ENCODE measurements at places on chromosomes 3 and 15.

DNA sequence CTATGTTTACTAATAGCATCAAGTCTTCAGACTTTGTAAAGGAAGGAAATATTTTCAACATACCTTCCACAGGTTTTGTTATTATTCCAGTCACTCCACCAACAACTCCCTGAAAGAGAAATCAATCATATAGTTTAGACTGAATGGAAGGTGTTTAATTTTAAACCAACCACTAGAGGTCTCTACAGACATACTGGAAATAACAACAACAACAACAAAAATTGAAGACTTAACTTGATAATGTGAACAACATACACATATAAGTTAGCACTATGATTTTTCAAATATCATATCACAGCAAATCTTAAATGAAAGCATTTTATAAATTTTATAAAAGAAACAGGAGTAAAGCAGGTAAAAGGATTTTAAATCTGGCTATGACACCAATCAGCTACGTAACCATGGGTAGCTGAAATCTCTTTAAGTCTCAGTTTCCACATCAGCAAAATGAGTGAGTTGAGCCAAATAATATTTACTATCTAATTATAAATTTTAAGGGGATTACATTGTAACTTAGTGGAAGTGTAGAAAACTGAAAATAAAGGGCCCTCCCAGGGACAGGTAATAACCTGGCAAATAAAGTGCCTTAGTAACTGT lies 188.2 kb downstream of the VPS13C start:
- peak; percentile 32 for DNase-seq

GRCh38 chr15:81296673-81297072 lies 27.3 kb downstream of the STARD5 start:
- no peak for DNase-seq

DNA sequence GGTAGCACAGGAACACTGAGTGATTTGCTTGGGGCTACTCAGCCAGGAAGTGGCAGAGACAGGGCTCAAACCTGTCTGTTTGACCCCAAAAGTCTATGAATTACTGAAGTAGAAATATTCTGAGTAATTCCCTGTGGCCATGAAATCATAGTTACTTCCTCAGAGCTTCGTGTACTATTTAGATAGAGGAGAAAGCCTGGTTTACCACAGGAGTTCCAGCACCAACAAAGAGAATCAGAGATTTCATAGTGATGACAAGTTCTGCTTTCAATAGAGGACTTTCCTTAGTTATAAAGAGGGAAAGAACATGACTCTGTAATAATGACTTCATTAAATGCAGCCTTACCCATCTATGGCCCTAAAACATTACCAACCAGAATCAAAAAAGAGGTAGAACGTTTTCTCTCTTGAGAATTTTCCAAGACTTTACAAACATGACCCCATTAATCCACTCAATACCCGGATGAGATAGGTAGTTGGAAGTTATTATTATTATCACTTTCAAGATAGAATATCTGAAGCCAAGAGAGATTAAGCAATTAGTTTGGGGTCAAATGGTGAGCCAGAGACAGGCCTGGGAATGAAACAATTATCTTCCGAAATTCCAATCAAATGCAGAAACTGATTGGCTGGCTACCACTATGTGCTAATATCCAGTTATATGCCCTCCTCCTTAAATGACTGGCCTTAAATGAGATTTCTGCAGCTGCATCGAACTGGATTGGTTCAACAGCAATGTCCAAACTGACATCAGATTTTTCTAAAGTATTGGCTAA lies 13.6 kb upstream of the WNT5A start:
- no peak for DNase-seq

GRCh38 chr3:148332509-148332908 lies 365.2 kb upstream of the AGTR1 start:
- no peak for DNase-seq

- no peak for DNase-seq
Observed at GRCh38 chr15:92523176-92523575, 129.5 kb downstream of the ST8SIA2 start.

- DNase-seq = no peak
Observed at GRCh38 chr15:28895146-28895545, 9.4 kb downstream of the APBA2 start.

DNA sequence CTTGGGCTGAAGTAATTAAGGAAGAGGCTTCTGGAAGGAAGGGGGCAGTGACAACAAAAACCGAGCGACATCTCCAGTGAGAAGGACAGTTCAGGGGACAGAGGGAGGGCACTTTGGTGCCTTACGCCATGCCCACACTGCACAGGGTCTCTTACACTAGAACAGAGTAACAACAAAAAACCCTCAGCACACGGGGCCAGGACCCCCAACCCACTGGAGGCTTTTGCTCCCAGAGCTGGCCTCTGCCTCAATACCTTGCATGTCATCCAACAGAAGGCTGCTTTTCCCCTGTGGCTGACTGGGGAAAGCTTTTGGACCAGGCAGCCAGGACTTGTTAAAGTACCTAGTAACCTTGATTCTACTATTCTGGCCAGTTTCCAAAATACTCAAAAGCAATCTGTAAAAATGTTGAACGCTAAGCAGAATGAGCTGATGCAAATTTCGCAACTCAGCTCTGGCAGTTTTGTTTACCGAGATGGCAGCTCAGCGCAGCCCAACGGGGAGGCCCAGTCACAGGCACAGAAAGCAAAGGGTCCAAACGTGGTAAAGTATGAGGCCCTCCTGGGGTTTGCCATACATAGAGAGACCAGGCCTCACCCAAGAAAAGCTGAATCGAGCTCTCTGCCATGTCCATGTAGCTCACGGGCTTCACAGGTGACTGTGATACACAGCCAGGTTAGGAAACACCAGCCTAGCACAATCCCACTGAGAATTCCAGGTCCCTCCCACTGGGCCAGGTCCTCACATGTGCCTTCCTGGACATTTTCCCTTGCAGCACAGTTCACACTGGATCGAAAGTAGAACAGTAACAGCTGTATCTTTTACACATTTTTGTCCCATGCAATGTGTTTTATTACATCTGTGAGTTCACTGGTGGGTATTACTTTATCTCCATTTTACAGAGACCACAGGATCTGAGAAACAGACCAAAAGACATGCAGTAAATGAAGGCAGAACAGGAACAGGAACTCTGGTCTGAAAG lies 6.0 kb downstream of the CHCHD4 start:
- DNase-seq = peak; percentile 76

- no peak for DNase-seq
Observed at GRCh38 chr3:123429362-123430125, 19.3 kb downstream of the ADCY5 start.

DNA sequence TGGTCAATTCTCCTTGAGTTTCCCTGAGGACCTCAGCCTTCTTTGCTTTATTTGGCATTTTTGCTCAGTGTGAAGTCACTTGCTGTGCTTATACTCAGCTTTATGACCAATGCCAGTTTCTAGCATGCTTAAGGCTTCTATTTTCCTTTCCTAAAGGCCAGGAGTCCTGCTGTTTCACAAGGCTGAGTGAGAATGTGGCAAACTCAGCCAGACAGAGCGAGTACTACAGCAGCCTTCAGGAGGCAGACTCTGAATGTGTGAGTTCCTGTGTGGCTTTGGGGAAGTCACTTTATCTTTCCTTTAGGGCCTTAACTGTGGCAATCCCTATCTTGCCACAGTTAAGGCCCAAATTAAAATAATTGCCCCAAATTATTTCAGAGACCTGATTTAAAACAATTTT lies 213.2 kb upstream of the MRPL3 start:
- DNase-seq = no peak

DNA sequence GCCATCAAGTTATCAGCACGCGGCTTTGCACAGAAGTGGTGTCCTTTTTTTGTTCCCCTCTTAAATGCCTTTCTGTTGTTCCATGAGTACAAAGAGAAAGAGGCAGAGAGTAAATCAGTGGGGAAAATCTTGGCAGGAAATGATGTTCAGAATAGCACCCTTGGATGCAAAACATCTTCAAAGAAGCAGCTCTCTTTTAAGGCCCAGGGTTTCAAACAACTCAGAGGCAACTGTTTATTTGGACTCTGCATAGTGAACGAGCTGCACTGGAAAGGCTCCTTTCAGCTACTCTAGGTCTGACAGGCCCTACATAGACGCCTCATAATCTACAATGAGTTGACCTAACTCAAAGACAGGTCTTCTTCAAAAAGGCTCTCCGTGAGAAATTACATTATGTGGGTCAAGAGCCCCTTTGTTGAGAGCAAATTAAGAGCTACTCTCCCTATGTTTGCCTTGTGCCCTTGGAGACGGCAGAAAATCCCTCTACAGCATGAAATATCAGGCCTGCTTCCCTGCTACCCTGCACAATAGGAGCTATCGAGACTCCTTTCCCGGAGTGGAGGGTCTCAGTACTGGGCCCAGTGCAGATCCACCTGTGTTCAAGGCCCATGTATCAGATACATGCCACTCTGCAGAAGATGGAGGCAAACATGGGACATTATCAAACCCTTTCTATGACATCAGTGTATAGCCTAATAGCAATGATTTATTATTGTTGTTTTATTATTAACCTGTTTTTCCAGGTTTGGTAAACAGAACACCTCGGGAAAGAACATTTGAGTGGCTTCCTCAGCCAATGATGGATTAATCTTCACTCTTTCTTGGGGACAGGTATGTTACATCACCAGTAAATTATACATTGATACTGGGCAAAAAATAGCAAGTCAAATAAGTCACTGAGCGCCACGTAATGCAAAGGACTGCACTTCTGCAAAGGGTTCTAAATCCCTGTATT lies 53.1 kb downstream of the HEG1 start:
- no peak for DNase-seq

- DNase-seq = peak; percentile 96
Observed at GRCh38 chr3:58216496-58217195, 5.9 kb upstream of the DNASE1L3 start.

- no peak for DNase-seq
Observed at GRCh38 chr3:47976135-47976732, 40.0 kb downstream of the MAP4 start.

- no peak for DNase-seq
Observed at GRCh38 chr3:71227270-71227661, 356.3 kb downstream of the FOXP1 start.

DNA sequence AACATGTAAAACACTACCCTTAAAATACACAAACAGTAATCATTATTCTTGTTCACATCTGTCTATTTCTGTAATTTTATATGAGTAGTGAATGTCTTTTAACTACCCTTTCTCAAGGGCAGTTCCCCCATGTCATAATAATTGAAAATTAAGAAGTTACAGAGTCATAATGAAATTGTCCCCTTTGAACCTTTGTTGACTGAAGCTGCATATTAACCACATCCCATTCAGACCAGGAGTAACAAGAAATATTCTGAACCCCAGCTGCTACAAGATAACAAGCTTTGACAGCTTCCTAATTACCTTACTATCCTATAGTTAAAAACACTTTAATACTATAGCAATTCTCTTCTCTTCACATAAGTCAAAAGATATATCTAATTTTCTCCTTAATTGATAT lies 635.9 kb upstream of the SUCLG2 start:
- DNase-seq = no peak

DNA sequence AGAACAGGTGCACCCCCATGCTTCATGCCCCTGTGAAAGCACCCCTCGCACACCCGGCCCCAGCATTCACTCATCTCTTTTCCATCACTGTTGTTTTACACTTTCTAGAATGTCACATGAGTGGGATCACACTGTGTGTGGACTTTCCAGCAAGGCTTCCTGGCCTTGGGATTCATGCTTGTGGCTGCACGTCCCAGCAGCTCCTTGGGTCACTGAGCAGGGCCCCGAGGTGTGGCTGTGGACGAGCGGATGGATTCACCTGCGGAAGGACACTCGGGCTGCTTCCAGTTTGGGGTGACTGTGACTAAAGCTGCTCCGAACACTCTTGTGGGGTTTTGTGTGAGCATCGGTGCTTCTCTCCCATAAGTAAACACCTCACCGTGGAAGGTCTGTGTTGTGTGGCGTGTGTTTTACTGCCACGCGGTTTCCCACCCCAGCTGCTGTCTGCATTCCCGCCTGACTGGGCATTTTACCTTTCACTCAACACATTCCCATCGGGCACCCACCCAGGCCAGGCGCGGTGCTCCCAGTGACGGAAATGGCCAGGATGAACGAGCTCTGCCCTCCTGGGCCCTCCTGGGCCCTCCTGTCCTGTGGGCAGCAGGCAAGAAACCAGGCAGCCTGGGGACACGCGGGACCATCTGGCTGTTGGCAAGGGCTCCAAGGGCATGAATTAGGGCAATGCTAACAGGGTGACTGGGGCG lies 41.4 kb downstream of the DNAJB8 start:
- DNase-seq = no peak

GRCh38 chr15:78641102-78641748 lies at the start of gene CHRNB4:
TSS of gene CHRNB4 (minus strand) at chr15:78641210. CDS start at chr15:78641133, 77 bp downstream.
- DNase-seq = peak; percentile 76

DNA sequence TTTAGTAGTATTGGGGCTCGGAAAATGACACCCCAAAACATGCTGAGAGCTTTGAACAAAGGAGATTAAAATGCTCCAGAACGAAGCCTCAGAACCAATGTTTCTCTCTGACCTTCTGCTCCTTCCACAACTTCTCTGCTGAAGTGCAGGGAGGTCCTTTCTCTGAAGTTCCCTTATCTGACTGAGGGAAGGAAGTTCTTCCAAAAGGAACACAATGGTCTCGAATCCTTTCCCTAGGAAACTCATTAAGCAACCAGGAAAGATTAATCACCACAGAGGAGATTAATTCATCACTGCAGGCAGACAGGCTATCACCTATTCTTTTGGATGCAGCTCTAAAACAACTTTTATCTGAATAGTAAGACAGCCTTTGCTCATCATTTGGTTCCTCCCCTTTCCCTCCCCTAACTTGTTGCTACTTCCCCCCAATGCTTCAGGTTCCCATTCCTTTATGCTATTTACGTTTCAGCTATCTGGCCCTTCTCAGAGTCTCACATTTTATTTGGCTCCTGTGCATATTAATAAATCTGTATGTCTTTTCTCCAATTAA lies 18.2 kb upstream of the WDR49 start:
- DNase-seq = no peak

GRCh38 chr3:64530434-64531049 lies 157.3 kb downstream of the ADAMTS9 start:
- peak; percentile 51 for DNase-seq

DNA sequence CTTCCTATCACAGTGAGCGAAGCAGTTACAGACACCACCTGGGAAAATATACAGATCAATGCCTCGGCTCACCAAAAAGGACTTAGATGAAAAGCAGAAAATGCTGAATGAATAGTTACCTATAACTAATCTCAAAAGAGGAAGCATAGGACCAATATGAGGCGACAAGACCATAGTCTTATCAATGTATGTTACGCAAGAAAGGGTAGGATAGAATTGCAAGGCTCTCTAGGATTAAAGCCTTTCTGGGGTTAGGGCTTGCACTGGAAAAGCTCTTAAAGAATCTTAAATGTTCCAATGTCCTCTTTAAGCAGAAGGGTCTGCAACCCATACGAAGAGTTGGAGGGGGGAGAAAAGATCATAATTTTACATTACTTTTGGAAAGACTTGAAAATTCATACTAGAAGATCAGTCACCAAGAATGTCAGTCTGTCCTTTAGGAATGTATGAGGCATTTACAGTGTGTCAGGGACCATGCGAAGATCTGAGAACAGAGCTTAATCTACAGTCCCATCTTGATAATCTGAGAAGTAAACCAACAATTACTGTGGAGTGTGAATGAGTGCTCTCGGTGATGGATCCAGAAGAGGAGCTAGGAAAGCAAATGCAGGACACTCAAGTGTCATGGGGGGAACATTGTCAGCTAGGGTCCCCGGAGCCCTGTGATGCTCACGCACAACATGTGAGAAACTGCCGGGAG lies 185.9 kb downstream of the GREM1 start:
- no peak for DNase-seq

- DNase-seq = no peak
Observed at GRCh38 chr3:197475514-197475913, 80.3 kb downstream of the BDH1 start.

Data from epithelial cell of esophagus (primary cell).